ENCODE measurements at places on chromosomes 16 and 17.

- DNase-seq: no peak
These were observed 31.3 kb downstream of the TVP23A start for GRCh38 chr16:10787304-10787703.

DNA sequence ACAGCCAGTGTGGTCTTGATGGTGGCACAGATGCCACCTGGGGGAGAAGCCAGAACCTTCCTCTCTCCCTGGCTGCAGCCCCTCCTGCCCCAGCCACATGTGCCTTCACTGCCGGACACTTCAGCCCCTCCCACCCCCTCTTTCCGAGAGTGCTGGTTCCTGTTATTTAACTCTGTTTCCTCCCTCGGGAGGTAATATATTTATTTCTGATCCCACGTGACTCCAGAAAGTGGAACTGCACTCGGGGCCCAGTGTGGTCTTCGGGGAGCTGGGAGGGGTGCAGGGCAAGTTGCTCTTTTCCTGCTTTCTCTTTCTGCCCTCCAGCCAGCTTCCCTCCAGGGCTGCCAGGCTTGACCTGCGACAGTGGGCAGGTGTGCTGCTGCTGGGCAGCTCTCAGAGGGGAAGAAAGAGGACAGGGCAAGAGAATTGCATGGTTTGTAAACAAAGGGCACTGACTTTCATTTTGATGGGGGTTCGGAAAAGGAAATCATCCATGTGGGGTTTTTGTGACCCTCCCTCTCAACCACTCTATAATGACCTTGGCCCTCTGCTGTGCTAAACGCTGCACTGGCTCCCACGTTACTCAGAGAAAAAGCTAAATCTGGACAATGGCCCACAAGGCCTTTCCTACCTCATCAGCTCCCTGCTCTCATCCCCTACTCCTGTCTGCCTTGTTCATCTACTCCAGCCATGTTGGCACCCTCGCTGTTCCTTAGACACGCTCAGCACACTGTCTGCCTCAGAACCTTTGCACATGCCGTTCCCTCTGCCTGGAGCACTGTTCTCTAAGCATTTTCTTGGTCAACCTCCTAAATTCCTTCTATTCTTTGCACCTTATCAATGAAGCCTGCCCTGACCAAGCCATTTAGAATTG is 8.2 kb upstream of the CIITA start:
- no peak for DNase-seq

GRCh38 chr16:29763326-29763725 is 14.7 kb upstream of the ZG16 start:
- DNase-seq: no peak

GRCh38 chr16:50153596-50154419 is 702 bp downstream of the TENT4B start:
- no peak for DNase-seq

- DNase-seq: no peak
These were observed 6.6 kb downstream of the NDRG4 start for GRCh38 chr16:58506241-58507194.

DNA sequence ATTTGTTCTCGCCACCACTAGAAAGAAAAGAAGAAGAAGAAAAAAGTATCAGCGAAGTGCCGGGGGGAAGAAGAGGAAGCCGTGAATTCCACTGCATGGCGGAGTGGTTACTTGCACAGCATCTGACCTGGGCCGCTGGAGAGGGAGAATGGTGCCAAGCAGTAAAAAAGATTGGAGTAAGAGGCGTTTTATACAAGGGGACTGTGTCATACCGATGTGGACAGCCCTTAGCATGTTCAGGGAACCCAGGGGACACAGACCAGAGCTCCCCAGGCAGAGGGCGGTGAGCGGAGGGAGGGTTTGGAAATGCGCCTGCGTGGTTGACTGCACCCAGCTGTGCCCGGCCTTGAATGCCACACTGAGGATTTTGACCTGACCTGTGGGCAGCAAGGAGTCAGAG is 52.8 kb downstream of the PLXDC1 start:
- no peak for DNase-seq

Measured in right lung (tissue), 10 donors.